Epithelial cell of prostate (primary cell): ENCODE measurements at places on chromosomes 13 and 19.
A peak's percentile ranks its signal among the peaks of the same experiment; 100 is the strongest.

- no peak for DNase-seq
Measured at GRCh38 chr19:44848036-44848811, 2.1 kb downstream of the NECTIN2 start.

DNA sequence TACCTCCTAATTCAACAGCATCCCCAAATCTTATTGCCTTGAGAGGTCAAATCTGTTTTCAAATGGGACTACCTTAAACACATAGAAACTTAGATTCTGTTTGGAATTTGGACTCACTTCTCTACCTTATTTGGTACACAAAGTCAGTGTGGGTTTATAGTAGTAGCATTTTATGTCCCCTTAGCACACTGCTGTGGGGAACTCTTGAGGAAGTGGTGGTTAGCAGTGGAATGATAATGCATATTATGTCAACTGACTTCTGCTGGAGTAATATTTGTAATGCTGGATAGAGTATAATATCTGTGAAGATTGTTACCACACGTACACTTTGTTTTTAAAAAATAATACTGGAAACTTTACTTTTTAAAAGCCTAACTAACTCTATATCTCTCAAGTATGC is 386.3 kb downstream of the NDFIP2 start:
- no peak for DNase-seq

GRCh38 chr19:13441810-13442512 is 64.3 kb downstream of the CACNA1A start:
- no peak for DNase-seq

DNA sequence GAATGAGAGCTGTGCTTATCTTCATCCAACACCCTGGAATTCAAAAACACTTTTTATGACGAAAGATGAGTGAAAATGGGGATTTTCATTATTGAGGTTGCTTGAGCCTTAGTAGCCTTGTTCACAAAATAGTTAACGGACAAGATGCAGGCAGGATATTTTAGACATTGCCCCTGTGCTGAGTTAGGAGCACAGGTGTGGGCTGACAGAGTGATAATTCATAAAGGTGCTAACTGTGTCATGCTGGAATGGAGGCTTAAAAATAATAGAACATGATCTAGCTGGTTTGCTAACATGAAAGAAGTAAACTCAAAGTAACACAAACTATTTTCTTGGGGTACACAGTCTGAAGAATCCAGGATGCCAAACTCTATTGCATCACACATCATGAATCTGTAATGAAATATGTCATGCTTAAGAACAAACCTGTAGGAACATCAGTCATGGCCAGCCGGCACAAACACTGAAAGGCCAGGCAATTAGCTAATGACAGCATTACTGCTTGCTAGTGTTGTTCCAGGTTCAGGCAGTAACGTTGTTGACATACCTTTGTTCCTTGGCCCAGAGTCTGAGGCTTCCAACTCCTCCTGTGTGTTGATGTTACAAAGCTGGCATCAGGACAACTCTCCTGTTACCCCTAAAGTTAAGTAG is 55.3 kb downstream of the FRY start:
- DNase-seq, result no peak

GRCh38 chr13:42769650-42770049 is 11.7 kb upstream of the FAM216B start:
- no peak for DNase-seq

DNA sequence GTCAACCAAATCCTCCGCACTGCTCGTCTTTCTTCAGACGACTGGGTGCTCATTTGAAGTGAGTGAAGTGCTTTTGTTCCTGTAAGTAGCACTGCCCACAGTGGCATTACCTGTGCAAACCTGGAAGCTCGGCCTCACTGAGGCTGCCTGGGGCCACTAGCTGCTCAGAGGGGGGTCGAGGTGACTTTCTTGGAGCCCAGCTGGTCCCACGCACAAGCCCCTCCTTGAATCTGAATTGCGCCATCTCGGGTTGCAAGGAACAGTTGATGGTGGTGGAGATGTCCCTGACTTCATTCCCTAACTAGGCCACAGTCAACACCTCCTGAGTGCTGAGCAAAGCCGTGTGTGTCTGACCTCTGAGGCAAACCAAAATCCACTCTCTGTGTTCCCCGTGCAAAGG is 79.3 kb upstream of the GPR183 start:
- DNase-seq, result no peak

DNA sequence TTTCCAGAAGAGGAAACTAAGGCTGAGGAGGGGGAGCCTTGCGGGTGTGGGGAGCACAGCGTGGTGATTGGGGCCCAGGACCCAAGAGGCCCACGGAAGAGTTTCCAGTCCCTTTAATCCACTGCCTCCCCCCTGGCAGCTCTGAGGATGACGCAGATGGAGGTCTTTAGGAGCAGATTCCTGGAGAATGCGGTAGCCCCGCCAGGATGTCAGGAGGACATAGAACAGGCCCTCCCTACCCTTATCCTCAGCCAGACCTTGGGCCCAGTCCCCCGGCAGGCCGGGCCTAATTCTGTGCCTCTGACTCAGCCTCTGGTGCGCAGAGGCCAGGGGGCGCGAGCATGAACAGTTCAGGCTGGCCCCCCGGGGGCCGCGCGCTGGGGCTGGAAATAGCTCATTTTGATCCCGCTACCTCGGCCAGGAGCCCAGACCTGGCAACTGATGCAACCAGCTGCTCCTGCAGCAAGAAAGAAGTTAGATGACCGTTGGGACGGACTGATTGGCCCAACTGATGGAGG is 461 bp upstream of the HSPB6 start:
- DNase-seq, result no peak

- DNase-seq, result no peak
Measured at GRCh38 chr19:5990289-5990797, 12.4 kb upstream of the RANBP3 start.

- DNase-seq, result no peak
Measured at GRCh38 chr13:30366088-30366487, 56.2 kb upstream of the UBE2L5 start.

- peak; percentile 95 for DNase-seq
Measured at GRCh38 chr19:49272204-49272603, 52.8 kb downstream of the SLC6A16 start.

GRCh38 chr13:108225440-108225839 is 7.2 kb downstream of the ABHD13 start:
- no peak for DNase-seq

DNA sequence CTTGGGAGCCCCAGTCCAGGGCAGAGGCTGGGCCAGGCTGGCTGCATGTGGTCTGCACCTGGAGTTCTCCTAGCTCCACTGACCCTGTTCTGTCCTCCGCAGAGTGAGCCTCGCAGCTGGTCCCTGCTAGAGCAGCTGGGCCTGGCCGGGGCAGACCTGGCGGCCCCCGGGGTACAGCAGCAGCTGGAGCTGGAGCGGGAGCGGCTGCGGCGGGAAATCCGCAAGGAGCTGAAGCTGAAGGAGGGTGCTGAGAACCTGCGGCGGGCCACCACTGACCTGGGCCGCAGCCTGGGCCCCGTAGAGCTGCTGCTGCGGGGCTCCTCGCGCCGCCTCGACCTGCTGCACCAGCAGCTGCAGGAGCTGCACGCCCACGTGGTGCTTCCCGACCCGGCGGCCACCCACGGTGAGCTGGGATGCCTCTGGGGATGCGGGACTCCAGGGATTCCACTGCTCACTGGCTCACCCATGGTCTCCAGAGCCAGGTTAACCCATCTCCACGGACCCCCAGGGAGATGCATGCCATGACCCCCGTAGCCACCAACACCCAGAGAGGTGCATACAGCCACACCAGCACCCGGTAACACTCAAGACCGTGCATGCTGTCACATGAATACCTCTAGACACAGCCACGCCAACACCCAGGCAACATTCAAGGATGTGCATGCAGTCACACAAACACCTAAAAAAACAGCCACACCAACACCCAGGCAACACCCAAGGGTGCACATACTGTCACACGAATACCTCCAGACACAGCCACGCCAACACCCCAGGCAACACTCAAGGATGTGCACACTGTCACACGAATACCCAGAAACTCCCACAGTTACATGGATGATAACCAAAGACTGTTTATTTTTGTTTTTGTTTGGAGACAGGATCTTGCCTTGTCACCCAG is 8.2 kb downstream of the PKN1 start:
- no peak for DNase-seq

DNA sequence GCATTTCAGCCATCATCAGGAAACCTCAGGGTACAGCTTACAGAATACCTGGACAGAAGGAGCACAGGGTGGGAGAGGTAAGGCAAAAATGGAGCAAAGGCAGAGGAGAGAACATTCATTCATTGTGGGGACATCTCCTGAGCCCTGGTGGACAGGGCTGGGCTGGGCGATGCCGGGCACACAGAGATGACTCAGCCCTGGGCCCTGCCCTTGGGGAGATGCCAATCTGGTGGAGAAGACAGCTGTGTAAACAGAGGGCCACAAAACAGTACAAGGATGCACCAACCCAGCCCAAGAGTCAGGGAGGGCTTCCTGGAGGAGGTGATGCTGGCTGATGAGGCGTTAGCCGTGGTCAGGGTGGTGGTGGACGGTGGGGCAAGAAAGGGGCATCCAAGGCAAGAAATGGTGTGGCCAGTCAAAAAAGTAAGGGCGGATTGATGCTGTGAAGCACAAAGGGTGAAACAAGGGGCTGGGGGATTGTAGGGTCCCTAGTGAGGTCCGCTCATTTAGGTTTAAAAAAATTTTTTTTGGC is 3.6 kb upstream of the HAS1 start:
- DNase-seq, result no peak

DNA sequence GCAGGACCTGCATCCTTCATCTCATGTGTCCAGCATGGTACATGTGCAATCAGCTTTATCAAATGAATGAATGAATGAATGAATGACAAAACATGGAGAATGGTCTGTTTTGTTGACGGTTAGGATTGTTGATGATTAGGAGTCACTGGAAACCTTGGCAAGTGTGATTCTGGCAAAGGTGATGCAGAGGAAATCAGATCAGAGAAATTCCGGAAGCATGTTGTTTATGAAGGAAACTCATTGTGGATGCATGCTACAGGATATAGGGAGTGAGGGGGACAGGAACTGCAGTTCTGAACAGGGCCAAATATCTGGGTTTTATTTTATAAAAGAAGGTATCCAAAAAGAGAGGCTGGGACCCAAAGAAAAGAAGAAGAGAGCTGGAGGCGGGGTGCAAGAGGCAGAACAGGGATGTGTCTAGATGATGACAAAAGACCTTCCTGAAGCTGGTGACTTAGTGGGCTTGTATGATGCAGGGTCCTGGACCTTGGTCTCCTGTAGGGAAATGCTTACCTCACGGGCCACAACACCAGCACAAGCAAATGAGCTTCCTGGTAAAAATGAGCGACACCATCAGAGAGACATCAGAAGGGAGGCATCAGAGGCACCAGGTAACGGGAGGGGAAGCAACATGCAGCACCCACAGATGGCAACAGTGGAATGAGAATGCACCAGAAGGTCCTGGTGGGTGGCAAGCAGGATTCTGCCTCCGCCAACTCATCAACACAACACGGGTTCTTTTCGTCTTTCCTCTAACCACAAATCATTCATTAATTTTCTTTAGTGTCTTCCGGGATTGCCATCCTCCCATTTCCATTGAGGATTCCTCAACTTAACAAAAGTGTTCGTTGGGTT is 159.6 kb downstream of the FOXO1 start:
- no peak for DNase-seq

DNA sequence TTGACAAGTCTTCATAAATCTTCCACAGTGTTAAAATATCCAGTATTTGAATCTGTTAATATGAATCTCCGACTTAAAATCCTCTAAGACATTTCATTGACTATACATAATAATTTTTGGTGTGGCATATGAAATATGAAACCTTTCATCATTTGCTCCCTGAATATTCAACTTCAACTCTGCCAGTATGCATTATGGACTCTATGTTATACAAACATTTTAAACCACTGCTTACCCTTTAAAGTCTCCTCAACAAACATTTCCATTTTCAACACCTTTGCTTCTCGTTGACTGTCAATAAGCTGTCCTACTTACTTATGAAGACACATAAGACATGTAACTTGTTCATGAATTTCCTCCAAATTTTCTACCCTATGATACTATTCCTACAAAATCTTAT is 579.4 kb upstream of the SLITRK6 start:
- no peak for DNase-seq

GRCh38 chr19:55069865-55070197 is 5.8 kb upstream of the EPS8L1 start:
- no peak for DNase-seq
